Epithelial cell of esophagus (primary cell): ENCODE measurements at places on chromosomes 2 and 18.

DNA sequence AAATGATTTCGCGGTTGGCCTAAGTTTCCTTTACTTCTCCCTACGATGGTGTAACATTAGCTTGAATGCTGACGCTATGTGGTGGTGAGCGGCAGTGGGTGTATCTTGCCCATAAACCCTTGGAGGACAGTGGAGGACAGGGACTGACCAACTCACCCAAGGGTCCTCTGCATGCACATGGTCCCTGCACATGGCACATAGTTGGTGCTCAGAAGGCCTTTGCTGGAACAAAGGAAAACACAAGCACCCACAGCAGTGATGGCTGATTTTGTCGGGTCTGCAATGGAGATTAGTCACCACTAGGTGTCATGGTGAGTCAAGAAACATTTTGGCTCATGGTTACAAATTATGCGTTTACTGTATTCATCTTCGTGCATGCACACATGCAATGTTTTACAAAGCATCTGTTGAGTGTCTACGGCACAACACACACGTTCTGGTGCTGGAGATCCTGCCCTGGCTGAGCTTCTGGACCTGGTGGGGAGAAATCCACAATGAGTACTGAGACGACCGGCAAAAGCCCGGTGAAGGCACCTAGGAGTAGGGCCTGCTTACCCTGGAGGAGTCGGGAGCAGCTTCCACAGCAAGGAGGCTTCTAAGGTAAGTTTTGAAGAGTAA is 44.0 kb downstream of the PDCL3 start:
- peak; percentile 59 for DNase-seq

DNA sequence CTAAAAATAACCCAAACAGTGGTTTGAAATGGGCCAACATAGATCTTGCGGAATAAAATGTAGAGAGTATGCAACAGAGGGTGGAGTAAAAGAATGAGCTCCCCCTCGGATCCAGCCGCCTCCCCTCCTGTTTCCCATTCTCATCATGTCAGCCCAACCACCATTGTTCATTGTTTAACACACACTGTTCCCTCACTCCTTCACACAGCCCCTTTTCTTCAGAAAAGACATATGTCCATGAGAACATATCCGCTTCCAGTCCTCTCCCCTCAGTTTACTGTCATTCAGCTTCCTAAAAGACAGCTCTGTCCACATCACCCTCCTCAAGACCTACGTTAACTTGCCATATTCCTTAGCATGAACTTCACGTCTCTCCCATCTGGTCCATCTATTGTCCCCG is 62.9 kb upstream of the SERTAD2 start:
- no peak for DNase-seq

DNA sequence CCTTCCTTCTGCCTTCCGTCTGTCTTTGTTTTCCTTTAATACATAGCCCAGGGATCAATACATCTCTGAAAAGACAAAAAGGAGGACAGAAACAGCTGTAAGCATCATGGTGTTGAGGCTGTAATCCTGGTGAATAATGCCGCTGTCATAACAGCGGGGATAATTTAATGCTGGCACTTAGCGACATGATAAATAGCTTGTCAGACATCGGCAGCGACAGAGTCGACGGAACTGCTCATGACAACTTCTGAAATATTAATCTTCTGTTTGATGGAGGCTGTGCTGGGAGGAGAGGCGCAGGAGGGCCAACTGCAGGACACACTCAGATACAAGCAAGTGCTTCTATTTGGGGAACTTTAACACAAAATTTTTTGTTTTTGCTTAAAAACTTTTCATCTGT is 602.2 kb downstream of the GALR1 start:
- no peak for DNase-seq

- DNase-seq, result peak; percentile 71
Measured at GRCh38 chr2:240277073-240277806, 136.8 kb upstream of the OTOS start.

DNA sequence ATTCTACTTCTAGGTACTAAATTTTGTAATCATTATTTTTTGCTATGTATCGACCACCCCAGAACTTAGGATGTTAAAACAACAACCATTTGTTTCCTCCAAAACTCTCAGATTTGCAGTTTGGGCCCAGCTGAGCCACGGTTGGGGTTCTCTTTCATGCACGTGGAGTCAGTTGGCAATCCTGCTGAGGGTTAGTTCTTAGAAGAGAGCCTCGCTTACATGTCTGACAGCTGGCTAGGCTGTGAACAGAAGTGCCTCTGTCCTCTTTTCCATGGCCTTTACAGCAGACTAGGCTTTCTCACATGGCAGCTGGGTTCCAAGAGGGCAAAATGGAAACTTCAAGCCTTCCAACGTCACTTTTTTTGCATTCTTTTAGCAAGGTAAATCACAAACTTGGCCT is 9.3 kb upstream of the RGPD4 start:
- DNase-seq, result no peak

DNA sequence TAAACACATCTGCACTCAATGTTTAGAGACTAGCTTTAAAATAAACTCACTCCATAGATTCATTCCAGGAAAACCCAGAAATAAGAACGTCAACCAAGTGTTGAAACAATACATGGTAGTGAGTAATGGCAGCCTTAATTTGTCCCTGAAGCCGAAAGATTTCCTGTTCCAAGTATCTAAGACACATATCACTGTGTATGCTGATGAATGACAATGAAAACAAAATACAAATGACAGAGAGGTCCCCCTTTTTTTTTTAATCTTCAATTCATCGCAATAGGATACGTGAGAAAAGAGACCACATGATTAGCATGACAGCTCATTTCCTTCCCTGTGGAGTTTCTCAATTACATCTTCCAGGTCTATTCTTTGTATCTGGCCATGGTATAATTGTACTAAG is 160.5 kb upstream of the STK17B start:
- DNase-seq, result peak; percentile 12

DNA sequence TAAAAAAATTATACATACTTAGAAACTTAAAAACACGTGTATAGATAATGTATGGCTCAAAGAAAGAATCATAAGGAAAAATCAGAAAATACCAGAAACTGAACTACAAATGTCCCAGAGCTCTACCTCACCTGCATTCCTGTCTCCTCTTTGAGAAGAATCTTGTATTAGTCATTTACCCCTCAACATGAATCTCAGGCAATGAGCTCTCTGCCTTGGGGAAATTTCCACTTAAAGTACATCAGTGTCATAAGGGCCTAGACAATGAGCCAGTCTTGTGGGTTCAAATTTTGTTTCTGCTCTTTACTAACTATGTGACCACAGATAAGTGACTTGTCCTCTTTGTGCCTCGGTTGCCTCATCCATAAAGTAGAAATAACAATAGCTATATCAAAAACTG is 40.1 kb downstream of the SCG2 start:
- DNase-seq, result peak; percentile 27

DNA sequence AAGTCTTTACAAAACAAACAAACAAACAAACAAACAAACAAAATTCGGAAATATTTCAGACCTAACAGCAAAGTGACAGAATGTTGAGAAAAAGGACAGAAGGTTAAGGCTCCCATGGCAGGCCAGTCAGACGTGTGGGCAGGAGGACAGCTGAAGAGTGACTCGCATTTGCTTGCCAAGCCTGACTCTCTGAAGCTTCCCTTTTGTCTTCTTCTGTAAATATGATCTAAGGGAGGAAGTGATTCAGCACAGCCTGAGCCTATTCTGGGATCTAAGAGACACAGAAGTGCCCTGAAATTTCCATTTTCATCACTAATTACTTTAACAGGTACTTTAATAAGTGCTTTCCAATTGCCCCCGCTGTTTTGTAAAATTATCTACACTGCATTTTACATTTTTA is 134.0 kb upstream of the LYPD1 start:
- DNase-seq, result peak; percentile 54

DNA sequence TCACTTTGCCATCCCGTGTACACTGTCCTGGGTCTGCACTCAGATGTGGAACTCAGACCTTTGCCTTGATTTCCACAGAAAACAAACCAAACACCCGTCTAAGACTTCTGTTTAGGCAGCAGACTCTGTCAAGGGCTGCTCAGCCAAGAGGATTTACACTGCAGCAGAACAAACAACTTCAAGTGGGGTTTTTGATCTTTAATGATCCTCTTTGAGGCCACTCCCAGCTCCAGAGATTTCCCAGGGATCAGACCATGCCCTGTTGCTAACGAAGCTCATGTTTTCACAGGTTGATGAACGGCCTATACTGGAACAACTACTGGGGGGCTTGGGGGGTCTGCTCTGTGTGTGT is 52.5 kb upstream of the LGALSL start:
- no peak for DNase-seq

DNA sequence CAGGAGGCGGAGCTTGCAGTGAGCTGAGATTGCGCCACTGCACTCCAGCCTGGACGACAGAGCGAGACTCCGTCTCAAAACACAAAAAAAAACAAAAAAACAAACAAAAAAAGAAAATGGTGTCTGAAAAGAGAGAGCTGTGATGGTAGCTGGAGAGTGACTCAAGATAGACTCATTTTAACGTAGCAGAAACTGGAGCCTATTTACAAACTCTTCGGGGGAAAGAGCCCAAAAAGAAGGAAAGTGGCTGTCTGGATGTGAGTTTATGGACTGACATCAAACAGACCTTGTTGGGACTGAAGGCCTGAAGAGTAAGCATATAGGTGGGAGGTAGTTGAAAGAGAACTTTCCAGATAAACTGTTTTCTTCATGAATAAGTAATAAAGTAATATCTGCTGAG is 51.8 kb downstream of the LIMS1 start:
- DNase-seq, result peak; percentile 37

DNA sequence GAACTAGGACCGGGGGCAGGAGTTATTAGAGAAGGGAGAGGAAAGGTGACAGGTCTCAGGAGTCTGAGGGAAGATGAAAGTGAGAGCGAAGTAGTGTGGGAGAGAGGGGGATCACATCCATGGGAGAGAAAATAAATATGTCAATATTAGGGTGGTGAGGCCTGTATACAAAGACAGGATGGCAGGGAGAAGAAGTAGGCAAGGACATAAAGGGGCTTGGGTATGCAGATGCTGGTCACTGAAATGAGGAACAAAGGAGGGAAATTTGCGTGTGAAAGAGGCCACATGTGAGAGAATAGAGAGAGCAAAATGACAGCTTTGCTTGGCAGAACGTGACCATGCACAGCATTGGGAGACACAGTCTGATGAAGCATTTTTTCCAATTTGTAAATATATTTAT is 13.6 kb downstream of the METAP1D start:
- no peak for DNase-seq

GRCh38 chr2:238883421-238883901 is 35.6 kb downstream of the TWIST2 start:
- DNase-seq, result no peak

DNA sequence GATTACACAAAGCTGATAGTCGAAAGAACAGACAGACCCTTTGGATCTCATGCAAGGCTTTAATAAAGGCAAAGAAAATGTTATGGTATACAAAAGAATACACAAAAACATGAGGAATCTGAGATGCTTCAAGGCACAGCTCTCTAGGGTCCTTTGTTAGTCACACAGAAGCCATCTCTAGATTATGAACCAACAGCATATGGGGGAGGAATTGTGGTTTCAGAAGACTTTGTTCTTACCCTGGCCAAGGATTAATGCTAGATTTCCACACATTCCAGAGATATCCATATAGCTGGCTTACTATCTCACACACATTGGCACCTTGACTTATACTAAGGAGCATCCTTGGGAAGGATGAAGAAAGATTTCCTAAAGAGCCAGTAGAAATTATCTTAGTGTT is 206.1 kb downstream of the GULP1 start:
- DNase-seq, result no peak

DNA sequence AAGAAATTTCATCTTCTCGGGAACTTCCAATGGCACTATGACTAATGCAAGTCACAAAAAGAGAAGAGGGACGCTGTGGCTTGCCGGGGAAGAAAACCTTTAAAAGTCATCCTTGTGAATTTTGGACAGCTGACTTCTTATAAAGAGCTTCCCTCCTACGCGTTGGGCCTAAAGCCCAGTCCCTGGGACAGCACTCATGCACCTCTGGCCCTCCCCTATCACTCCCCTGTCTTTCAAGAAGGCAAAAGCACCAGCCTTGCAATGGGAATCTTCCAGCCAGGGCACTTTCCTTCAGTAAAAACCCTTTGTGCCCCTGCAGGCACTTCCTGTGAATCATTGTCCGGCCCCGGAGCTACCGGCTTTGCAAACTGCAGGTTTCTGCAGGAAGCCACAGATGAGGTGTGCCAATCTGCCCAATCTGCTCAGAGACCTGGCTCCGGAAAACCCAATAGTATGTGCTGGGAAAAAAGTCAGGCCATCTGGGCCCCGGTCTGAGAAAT is 7.1 kb downstream of the MREG start:
- DNase-seq, result peak; percentile 95

DNA sequence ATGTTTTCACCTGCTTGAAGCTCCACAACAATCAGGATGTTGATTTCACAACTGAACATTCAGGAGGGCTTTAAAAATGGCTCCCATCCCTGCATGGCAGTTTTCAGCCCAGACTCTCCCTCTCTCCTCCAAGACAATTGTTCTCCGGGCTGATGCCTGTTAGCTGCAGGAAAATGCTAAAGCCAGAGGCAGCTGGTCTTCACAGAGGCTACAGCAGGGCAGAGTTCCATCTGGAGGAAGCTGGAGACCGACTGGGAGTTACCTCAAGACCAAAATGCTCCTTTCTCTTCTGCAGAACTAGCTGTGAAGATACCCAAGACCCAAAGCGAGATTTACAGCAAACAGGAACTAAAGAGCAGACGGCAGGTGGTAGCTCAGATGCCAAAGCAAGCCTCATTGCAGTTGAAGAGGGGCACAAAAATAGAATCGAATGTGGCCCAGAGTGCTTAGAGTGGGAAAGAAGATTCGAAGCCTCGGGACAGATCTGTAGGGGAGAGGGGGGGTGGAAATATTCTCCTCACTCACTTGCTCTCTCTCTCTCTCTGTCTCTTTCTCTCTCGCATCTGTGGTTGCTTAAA is 423.6 kb downstream of the ZNF521 start:
- DNase-seq, result no peak

GRCh38 chr2:73827018-73827417 is 1.7 kb upstream of the STAMBP start:
- peak; percentile 67 for DNase-seq
